ENCODE measurements at places on chromosomes 12 and 14.

- no peaks in the 10 kb centered on the region for H3K36me3 ChIP-seq
- no peak for DNase-seq
- H3K4me3 ChIP-seq, result no peak overlapping the region
- no peak overlapping the region for H3K27ac ChIP-seq
Measured at GRCh38 chr14:77502109-77502782, 3.6 kb upstream of the ISM2 start.

DNA sequence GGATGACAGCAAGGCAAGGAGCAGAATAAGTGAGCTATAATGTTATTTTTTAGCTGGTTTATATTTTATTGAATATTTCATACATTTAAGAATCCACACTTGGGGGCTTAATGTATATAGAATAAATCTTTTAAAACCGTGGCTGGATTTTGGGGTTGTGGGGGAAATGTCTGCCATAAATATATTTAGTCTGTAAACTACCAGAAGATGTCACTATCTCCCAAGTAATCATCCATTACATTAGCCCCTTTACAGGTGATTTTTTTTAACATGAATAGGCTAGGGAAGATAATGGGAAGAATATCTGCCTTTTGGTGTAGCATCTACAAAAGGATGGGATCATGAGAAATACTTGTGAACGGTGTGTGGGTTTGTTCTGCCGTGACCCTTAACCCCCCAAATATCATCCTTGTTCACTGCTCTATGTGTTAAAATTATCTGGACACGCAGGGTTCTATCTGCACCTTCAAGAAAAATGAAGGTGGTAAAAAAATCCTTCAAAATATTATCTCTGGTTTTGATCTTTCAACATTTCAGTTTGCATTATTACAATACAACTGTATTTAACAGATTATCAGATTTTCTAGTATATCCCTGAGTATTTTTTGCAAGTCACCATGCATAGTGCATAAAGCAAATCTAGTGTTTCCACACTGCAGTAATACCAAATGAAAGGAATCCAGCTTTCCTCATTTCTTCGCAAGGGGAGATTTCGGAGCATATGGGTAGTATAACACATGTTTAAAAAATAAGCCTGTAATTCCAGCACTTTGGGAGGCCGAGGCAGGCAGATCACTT, 8.0 kb upstream of the SLC17A8 start:
- H3K27me3 ChIP-seq, result no peaks in the 10 kb centered on the region
- no peaks in the 10 kb centered on the region for H3K36me3 ChIP-seq
- DNase-seq, result no peak
- no peak overlapping the region for H3K27ac ChIP-seq
- H3K4me1 ChIP-seq, result no peaks in the 10 kb centered on the region
- no peak overlapping the region for H3K4me3 ChIP-seq

GRCh38 chr14:51582437-51582836, 69.3 kb upstream of the FRMD6 start:
- no peak overlapping the region for H3K27ac ChIP-seq
- H3K36me3 ChIP-seq, result no peaks in the 10 kb centered on the region
- H3K4me1 ChIP-seq, result no peaks in the 10 kb centered on the region
- H3K4me3 ChIP-seq, result no peak overlapping the region

DNA sequence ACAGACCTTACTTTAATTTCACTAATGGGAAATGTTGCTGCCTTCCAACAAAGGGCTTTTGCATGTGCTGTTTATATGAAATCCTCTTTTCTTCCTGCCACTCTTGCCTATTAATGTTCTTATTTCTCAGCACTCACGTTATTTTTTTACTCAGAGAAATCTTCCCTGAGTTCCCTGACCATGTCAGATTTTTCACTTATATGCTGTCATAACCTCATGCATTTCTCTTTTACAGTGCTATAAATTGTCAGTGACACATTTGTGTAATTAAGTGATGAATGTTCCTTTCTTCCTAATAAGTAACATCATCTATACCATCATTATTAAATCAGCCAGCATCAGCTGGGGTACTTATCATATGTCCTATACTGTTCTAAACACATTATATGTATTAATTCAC, 444.1 kb downstream of the DIO2 start:
- no peak for DNase-seq
- H3K4me3 ChIP-seq, result no peak overlapping the region
- no peaks in the 10 kb centered on the region for H3K27me3 ChIP-seq
- H3K27ac ChIP-seq, result no peak overlapping the region
- no peaks in the 10 kb centered on the region for H3K36me3 ChIP-seq
- no peaks in the 10 kb centered on the region for H3K4me1 ChIP-seq

- H3K27ac ChIP-seq, result no peak overlapping the region
- H3K27me3 ChIP-seq, result no peaks in the 10 kb centered on the region
- H3K36me3 ChIP-seq, result peaks cover 5% of the 10 kb centered on the region
Measured at GRCh38 chr12:108193917-108194316, 64.8 kb downstream of the WSCD2 start.

Measured in spinal cord (tissue), 10 donors.